ENCODE measurements at places on chromosomes 1 and 21. TPM values are rescaled to one million over a fixed set of nuclear protein-coding genes. Genes with fewer than 3 reads are reported as not detected.

H3-3A gene
- total RNA-seq: 247 TPM

ZYG11A gene
- total RNA-seq: 0.86 TPM

EFNA1 gene
- total RNA-seq: not detected

ACKR1 gene
- not detected for total RNA-seq

S100A1 gene
- total RNA-seq: not detected

SLAMF6 gene
- total RNA-seq: not detected

CD1E gene
- not detected for total RNA-seq

AIRE gene
- total RNA-seq: not detected

VWA1 gene
- total RNA-seq: 12.2 TPM

C1orf185 gene
- total RNA-seq: not detected

PTGS2 gene
- 0.29 TPM for total RNA-seq

ITLN2 gene
- total RNA-seq: not detected

All from myometrial cell (primary cell).